ENCODE measurements at places on chromosomes 4 and X.

DNA sequence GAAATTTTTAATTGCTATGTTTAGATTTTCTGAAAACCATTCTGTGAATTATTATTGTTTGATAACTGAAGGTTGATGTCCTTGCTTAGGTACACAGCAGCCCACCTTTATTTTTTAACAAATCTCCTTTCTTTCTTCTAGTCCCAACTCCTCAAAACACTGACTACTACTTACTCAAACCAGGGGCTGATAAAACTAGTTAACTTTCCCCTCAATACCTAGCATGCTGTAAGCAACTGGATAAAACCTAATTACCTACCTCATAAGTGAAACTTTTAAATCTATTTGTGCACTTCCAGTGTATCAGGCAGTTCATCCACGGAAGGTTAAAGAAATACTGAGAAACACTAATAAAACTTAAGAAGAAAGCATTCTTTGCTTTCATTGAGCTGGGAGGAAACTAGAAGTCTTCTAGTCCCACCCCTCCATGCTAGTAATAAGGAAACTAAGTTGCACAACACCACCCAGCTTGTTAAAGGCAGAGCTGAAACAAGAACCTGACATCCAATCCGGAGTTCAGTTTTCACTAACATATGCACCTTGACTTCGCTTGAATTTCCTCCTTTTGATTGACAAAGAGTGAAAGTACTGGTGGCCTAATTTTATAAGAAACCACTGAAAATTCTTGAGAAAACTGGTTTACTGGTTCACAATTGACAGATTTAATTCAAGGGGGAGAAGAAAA lies 180.2 kb upstream of the TET2 start:
- DNase-seq = no peak

DNA sequence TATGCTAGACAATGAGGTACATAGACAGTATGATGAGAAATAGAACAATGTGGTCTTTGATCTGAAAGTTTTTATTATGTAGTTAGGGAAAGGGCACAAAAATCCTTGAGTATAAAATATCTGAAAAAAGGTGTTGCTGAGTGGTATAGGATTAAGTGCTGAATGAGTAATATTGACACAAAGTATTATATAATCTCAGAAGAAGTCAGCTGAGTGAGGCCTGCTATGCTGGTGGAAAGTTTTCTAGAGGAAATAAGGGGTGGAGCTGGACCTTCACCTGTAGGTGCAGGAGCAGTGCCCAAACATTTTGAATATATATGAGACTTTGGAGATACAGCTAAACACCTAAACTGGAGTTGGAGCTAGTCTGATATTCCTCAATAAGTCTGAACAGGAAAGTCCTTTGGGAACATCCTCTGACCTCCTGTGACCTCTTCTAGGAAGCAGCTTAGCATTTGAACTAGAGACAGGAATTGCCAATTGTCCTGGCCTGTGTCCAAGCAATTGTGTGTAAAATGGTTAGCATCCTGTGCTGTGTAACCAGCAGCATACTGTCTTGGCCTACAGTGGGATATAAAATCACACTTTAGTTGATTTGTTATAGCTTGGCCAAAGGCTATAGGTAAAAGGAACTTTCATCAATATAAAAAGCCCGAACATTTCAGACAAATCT lies 285.3 kb downstream of the ANKRD50 start:
- no peak for DNase-seq

DNA sequence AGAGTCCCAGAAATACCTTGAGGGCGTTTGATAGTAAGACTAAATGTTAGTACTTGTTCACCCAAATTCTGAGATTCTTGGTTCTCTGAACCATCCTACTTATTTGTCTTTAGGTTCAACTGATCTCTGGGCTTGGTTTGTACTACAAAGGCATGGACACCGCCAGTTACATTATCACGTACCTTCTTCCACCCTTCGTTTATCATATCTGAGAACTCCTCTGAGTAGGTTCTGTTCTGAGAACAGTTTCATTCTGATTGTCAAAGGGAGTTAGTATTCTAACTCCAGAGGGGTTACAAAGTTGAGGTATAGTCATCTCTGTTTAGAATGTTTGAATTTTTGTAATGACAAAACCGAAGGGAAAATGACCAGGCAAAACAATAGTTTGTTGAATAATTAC lies 19.3 kb downstream of the ZFX start:
- DNase-seq = no peak

GRCh38 chr4:89860971-89861370 lies 24.0 kb upstream of the SNCA start:
- no peak for DNase-seq

GRCh38 chr4:92455951-92456350 lies 152.2 kb downstream of the GRID2 start:
- DNase-seq = no peak

DNA sequence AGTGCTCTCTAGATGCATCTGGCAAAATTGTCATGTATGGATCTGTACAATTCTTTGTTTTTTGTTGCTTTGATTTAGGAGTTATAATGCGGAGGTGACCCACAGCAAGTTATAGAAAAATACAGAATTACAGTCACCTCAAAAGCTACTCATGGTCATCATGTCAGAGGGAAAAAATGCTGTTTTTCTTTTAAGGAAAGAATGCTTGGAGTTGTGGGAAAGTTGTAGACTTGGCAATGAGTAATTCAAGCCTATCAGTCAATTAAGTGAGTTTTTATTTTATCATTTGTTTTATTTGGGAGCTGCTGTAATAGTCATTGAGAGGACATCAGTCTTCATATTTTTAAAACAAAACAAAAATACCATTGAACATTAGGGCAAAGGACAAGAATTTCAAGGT lies 16.4 kb downstream of the FHL1 start:
- DNase-seq = no peak

DNA sequence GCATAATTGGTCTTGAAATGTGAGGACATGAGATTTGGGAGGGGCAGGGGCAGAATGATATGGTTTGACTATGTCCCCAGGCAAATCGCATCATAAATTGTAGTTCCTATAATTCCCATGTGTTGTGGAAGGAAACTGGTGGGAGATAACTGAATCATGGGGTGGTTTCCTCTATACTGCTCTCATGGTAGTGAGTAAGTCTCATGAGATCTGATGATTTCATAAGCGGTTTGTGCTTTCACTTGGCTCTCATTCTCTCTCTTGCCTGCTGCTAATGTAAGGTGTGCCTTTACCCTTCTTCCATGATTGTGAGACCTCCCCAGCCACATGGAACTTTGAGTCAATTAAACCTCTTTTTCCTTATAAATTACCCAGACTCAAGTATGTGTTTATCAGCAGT lies 2595.9 kb downstream of the PCDH7 start:
- no peak for DNase-seq

All from brain microvascular endothelial cell (primary cell).